ENCODE measurements at places on chromosomes 16 and 17. TPM values are rescaled to one million over a fixed set of nuclear protein-coding genes. Genes with fewer than 3 reads are reported as not detected.

Gene ST6GALNAC1
- 0.77 TPM for total RNA-seq

Gene CES3
- 2.5 TPM for total RNA-seq

Gene ELMO3
- total RNA-seq: 25.3 TPM

Gene CLEC3A
- not detected for total RNA-seq

Gene CISD3
- total RNA-seq: 17.0 TPM

Gene TP53TG3
- not detected for total RNA-seq
